T-helper 9 cell (primary cell): ENCODE measurements at places on chromosomes 7 and 10.

DNA sequence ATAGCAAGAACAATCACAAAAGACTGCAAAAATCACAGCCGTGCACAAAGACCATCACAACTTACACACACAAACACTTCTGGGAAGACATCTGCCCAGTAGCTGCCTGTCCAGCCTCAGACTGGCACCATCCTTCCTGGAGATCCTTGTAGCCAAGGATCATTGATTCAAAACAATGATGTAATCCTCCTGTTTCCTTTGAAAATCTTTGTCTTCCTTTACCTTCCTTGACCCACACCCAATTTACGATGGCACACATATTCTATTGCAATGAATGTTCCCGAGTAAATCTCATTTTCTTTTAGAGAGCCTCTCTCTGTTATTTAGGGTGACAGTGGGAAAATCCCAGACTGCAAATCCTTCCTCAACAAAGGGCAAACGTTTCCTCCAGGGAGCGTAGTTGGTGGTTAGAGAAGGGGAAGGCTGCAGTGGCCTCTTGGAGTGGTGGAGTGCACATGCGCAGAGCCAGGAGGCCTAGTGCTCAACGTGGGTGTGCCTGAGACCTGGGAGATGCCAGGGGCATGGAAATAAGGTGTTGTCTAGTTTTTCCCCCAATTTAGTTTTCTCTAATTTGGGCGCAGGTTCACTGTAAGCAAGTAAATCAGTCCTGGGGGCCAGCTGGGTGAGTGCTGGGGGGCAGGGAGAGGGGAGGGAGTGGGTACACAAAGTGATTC is 3.1 kb upstream of the INPP5A start:
- no peak for DNase-seq

- DNase-seq: no peak
These were observed 34.2 kb upstream of the ADRB1 start for GRCh38 chr10:114009281-114009996.

DNA sequence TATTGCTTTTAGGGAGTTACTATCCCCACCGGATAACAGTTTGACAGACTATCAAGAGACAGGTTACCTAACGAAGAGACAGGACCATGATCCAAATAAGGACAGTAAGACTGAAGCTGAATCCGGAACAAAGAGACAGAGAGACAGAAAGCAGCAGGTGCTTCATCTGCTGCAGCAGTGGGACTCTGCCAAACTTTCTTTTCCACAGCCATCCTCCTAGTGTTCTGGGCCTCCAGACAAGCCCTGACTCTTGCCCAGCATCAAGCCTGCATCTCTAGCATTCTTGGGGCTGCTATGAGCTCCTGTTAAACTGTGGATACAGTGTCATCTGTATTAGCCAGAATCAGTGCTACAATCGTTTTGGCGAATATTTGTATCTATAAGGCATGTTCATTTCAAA is 761.7 kb downstream of the GRID1 start:
- no peak for DNase-seq

- DNase-seq: no peak
These were observed 154.9 kb upstream of the ITGB1 start for GRCh38 chr10:33112831-33113455.

- no peak for DNase-seq
These were observed 29.3 kb upstream of the TMEM229A start for GRCh38 chr7:124062171-124062570.

DNA sequence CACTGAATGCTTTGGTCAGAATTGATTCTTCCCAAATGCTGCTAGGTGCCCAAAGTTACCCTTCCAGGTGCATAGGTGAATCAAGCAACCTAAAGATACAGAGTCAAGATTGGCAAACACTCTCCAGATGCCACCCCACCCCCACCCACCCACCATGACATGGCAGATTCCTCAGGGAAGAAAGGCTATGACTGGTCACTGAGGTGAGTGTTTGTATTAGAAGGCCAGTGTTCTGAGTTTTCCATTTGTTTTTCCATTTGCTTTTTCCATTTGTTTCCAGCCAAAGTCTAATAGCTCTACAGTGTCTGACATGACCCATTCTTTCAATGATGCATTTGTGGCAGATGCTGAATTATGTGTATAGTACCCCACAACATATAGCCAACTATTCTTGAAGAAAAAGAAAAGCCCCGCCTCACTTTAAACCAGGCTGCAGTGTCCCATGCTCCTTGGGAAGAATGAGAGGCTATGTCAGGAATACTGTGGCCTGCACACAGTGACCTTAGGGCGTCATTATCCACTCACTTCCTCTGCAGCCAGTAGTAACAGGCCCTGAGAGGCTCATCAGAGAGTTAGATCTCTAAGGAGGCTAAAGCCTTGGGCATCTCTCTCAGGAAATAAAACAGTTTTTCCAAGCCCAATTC is 16.1 kb upstream of the HIBADH start:
- DNase-seq: no peak

DNA sequence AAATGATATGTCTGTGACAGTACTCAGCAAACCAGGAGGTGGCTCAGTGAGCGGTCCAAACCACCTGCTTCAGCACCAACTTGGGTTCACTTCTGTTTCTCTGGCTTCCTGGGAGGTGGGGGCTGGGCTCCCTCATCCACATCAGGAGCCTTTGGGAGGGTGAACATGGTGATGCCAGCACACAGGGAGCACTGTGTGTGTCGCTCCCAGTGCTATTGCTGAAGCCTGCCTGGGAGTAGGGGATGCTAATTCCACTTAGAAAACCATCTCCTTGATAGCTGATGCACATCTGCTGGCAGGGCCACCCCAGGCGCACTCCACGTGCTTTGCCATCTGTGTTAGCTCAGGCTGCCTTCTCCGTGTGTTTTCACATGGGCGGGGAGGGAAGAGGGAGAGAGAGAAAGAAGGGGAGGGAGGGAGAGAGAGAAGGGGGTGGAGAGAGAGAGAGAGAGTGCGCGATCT is 58.0 kb downstream of the RAMP3 start:
- DNase-seq: no peak

DNA sequence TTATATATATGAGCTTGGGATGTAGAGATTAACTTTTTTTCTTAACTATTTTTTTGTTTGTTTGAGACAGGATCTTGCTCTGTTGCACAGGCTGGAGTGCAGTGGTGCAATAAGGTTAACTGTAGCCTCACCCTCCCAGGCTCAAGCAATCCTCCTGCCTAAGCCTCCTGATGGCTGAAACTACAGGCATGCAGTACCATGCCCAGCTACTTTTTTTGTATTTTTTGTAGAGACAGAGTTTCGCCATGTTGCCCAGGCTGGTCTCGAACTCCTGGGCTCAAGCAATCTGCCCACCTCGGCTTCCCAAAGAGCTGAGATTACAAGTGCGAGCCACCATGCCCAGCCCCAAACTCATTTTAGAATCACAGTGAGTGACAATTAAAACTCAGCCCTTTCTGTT is 105.2 kb downstream of the CUBN start:
- no peak for DNase-seq

- no peak for DNase-seq
These were observed 91.1 kb downstream of the CREB5 start for GRCh38 chr7:28503396-28503795.

DNA sequence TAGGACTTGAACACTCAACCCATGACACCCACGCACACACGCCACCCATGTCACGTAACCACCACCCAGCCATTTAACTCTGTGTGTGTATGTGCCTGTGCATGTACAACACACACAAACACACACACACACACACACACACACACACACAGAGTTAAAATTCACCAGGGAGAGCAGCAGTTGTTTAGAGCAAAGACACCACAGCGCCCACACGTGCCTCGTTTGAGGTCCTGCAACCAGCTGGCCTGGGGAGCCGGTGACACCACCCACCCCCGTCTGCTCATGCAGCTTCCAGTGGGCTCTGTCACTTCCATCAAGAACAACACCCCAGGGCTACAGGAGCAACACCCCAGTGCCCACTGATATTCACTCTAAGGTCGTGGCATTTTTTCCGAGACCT is 97.4 kb downstream of the ELFN1 start:
- DNase-seq: no peak

- DNase-seq: no peak
These were observed 121.3 kb downstream of the PRLHR start for GRCh38 chr10:118474111-118474510.

GRCh38 chr10:22557321-22557720 is 157.1 kb downstream of the PIP4K2A start:
- DNase-seq: no peak

- no peak for DNase-seq
These were observed 29.8 kb downstream of the ITPRIP start for GRCh38 chr10:104308439-104308903.

GRCh38 chr10:42969147-42969546 is 107.7 kb upstream of the RET start:
- DNase-seq: no peak

DNA sequence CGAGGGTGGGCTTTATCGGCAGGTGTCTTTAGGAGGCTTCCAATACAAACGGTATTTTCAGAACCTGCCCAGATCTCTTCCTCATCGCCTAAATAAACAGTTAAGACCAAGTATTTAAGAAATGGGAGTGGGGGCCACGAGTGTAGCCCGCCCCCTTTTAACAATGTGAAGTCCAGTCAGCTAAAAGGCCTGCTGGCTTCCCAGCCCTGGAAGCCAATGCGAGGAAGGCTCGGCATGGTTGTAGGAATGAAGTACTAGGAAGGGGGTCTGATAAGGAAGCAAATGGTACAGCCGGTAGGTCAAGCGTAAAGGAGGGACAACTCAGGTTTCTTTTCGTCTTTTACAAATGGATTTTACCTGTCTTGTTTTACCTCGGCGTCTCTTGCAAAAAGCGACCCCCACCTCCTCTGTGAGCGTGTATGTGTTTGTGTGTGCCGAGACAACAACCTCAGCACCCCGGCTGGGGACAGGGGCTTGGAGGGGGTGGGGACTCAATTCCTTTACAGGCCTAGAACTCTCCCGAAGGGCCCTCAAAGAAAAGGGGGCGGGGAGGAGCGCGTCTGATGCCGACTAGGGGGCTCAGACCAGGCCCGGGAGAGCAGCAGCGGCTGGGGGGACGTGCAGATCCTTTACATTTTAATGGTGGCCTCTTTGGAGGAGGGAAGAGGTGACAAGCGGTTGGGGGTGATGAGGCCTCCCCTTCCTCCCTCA is 147.6 kb downstream of the GPR85 start:
- no peak for DNase-seq

- DNase-seq: no peak
These were observed 813 bp upstream of the MTURN start for GRCh38 chr7:30133736-30134610.

GRCh38 chr10:74234569-74234968 is 83.5 kb downstream of the ADK start:
- DNase-seq: no peak

DNA sequence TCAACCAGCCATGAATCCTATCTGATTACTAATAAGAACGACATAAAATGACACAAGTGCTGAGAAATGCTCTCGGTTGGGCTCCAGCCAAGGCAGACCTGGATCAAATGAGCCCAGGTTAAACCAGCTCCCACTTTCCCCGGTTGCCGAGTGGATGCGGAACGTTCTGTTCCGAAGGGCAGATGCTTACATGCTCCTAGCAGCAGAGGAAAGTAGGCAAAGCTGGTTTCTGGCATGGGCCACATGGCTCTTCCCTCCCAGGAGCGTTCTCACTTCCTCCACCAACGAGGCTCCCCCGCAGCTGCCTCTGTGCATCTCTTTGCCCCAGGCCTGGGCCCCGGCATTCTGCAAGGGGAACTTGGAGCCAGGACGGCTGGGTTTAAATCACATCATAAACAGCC is 61.8 kb upstream of the SDK1 start:
- DNase-seq: no peak

DNA sequence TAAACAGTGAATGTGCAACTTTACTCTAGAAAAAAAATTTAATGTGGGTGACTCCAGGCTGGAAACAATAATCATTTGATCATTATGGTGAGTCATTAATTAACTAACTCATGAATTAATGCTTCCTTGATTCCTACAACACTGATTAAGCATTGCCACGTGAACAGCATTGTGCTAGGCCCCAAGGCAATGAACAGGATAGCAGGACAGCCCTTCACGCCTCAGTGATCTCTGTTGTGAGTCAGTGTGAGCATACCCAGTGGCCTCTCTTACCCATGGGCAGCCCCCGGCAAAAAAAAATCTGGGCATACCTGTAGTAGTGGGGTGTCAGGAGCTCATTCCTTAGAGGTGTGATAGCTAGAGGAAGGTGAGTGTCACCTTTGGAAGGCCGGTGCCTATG is 76.0 kb downstream of the DENND2A start:
- no peak for DNase-seq

DNA sequence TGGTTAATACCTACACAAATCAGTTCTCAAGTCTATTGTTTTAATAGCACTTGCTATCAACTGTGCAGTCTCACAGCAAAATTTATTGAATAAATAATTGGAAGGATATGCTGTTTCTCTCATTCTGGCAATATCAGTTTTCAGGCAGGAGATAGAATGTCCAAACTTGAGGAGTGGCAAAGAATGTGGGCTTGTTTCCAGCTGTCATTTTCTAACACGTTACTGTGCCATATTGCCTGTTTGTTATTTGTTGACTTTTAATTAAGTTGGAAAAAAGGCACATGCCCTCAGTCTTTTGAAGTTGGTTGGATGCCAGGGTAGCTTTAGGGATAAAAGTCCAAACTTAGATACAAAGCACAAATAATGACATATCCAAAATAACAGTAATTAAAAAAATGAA is 52.2 kb downstream of the MAGI2 start:
- no peak for DNase-seq

- DNase-seq: peak; percentile 26
These were observed 660 bp downstream of the ANKRD16 start for GRCh38 chr10:5888843-5889623.

- DNase-seq: no peak
These were observed 17.5 kb downstream of the PLXNA4 start for GRCh38 chr7:132558815-132559214.

GRCh38 chr7:142815134-142815533 is 39.7 kb upstream of the EPHB6 start:
- no peak for DNase-seq

DNA sequence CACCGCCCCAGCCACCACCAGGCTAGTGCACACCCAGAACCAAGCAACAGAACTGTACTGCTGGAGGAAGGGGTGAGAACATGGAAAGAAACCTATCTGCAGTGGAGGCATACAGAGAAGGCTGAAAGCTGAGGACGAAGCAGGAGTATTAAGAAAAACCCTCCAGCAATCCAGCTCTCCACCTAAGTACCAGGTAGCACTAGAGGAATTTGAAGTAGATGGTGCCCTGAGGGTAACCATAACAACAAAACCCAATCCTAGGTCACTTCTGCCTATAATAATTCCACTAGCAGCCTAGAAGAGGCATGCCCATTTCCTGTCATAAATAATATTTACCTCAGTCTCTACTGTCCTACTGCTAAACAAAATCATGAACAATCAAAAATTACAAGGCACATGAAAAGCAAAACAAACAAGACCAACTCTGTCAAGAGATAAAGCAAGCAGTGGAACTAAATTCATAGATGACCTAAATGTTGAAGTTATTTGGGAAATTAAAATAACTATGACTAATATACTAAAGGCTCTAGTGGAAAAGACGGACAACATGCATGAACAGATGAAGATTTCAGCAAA is 51.1 kb downstream of the HYCC1 start:
- DNase-seq: no peak

DNA sequence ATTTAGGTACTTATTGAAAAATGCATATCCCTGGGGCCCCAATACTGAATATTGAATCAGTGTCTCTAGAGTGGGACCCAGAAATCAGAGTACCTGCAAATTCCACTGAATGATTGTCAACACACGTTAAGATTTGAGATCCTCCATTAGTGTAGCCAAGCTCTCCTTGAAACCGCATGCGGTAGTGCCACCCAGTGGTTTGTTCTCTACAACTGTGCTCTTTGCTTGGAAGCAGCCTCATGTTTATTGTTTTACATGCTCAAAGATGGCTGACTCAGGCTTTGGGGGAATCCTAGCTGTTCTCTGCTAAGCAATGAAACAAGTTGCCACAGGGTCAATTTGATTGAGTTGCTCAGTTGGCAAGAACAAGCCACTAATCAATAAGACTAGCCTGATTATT is 340.2 kb upstream of the CELF2 start:
- no peak for DNase-seq
